ENCODE measurements at places on chromosomes 2 and 18. TPM values are rescaled to one million over a fixed set of nuclear protein-coding genes. Genes with fewer than 3 reads are reported as not detected.
A peak's percentile ranks its signal among the peaks of the same experiment; 100 is the strongest.

The DLX1 gene
- total RNA-seq, result not detected

DNA sequence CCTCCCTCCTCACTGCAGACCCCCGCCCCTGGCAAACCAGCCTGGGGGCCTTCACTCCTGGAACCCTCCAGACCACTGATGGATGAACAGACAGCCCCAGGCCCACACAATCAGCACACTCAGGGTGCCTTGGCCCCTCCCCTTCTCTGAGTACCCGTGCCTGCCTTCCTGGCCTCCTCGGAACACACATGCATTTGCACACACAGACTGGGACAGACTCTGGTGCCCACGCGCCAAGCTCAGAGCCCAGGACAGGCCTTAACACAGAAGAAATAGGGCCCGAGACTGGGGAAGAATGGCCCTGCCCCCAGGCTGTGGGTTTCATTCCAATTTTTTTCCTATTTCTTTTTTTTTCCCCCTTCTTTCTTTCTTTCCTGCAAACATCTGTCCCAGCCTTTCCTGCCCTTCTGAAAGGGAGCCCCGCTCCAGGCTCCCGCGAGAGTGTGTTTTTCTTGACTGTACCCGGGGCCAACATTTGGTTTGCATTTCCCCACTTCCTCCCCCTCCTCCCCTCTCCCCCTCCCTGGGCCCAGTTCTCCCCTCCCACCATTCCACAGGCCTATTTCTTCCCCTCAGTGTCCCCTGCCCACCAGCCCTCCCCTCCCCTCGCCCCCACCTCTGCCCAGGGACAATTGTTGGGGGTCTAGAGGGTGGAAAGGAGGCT, 618 bp upstream of the TNS1 start:
- DNase-seq, result peak; percentile 77

- no peak for DNase-seq
Observed at GRCh38 chr18:908758-909724, 4.4 kb downstream of the ADCYAP1 start.

The C2orf66 gene
- not detected for total RNA-seq

DNA sequence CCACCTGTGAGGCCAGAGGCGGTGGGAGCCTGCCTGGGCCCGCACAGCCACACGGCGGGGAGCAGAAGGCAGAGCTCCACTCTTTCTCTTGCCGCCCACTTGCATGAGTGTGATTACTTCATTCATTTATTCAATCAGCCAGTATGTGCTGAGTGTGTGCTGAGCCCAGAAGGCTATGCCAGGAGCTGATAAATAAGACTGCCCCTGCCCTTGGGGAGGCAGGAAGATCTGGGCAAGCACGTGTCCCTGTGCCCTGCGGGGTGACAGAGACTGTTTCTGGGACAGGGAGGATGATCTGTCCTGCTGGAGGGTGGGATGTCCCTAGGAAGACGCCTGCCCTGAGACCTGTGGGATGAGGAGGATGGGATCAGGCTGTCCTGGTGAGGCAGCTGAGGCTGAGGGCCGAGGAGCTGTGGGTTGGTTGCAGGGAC, 250.8 kb downstream of the DYSF start:
- DNase-seq, result no peak

The MAP3K19 gene
- total RNA-seq, result not detected

GRCh38 chr2:100935372-100935752, 66.7 kb upstream of the RPL31 start:
- DNase-seq, result no peak

- DNase-seq, result no peak
Observed at GRCh38 chr2:236400594-236401360, 136.6 kb upstream of the ASB18 start.

GRCh38 chr2:27566628-27567027, 16.2 kb upstream of the ZNF512 start:
- no peak for DNase-seq

DNA sequence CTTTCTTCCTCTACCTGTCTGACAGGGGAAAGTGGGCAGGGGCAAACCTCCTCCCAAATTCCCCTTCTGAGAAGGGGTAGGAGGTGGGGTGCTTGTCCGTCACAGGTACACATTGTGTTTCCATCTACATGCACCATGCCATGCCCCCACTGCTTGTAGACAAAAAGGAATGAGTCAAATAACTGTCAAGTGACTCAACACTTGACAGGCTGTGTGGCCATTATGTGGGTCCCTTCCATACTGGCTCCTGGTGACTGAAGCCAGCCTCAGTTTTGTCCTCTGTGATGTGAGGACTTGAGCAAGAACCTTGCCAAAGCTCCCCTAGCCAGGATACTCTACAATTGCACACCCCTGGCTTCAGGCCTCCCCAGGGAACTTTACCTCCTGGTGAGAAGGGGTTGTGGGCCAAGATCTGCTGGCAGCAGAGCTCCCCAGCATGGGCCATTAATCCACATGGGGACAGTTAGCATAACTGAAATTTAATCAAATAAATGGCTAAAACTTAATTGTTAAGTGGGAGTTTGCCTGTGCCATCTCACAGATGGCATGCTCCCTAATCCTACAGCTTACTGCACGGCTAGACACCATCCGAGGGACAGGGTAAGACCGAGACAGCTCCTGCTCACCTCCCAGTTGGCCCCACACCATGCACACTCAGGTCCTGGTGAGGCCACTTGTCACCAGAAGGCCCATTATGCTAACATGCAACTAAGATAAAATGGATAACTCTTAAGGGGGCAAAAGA, 140.2 kb downstream of the BCL11A start:
- no peak for DNase-seq

GRCh38 chr2:127906206-127906926, 20.6 kb upstream of the AMMECR1L start:
- no peak for DNase-seq

DNA sequence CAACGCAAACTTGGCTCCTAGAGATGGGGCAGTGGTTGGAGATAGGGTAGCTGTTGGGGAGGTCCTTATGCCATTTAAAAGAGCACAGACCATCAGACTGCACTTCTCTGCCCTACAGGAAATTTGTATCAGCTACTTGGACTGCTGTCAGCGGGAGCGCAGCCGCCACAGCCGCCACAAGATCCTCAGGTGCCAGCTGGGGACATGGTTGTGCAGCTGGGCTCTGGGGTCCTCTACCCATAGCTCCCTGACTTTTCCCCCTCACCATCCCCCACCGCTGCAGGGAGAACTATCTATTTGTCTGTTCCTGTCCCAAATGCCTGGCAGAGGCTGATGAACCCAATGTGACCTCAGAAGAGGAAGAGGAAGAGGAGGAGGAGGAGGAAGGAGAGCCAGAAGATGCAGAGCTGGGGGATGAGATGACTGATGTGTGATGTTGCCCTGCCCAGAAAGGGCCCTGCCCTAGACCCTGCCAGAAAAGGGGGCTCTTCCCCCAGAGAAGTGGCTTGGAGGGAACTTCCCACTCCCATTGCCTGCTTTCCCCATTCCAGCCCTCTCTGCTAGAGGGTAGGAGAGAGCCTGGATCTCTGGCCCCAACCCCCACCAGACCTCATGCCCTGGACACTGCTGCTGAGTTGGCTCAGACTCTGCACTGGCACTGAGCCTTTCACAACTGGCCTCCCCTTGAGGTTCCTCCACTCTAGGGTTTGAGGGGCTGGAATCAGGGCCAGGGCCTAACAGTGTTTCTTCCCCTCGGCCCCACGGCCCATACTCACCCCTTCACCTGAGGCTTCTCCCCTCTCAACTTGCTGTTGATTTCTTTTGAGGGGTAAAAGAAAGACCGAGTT, 7.3 kb downstream of the PRADC1 start:
- DNase-seq, result no peak

- no peak for DNase-seq
Observed at GRCh38 chr2:207255565-207256470, 90.1 kb upstream of the KLF7 start.

The THOC1 gene
- total RNA-seq, result 12.4 TPM
